ENCODE measurements at places on chromosomes 4 and X. TPM values are rescaled to one million over a fixed set of nuclear protein-coding genes. Genes with fewer than 3 reads are reported as not detected.

Gene AFP
- not detected for total RNA-seq

Gene AR
- 18.4 TPM for total RNA-seq

Gene PAGE4
- total RNA-seq = not detected

Gene GPR50
- not detected for total RNA-seq

Gene PF4V1
- total RNA-seq = not detected

Gene AMBN
- total RNA-seq = not detected

Gene F8A2
- total RNA-seq = not detected

Gene ANKRD50
- total RNA-seq = 5.5 TPM

DNA sequence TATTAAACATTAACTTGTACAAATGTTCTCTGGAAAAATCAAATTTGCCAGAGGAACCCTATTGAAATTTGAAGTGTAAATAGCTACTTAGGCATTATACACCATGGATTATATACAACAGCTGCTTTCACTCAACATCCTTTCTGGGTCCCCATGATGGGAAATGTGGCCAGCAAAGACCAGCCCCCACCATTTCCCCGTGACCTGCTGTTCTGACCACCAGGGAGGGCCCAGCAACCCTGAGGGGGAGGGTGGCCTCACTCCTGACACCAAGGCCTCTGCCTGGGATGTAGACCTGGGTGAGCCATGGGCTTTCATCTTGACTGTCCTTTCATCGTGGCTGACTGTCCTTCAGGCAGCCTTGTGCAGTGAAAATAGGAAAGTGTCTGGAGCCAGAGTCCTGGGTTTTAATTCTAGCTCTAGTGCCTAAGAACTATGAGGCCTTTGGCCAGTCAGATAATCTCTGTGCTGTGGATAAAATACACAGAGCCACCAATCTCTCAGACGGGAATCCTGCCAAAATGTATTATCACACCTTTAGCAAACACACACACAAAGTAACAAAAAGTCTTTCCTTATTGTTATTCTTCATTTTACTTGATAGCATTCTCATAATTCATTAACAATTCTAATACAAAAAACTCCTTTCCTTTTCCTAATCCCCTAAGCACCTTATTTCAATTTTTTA lies 45.1 kb downstream of the NR3C2 start:
- H3K4me3 ChIP-seq = no peak overlapping the region
- H3K27me3 ChIP-seq = no peaks in the 10 kb centered on the region
- peak overlapping the region; percentile 15 for H3K27ac ChIP-seq
- peaks cover 37% of the 10 kb centered on the region for H3K4me1 ChIP-seq

GRCh38 chr4:80011636-80012236 lies 61.3 kb downstream of the ANTXR2 start:
- no peaks in the 10 kb centered on the region for H3K27me3 ChIP-seq
- no peak for DNase-seq
- H3K4me3 ChIP-seq = no peak overlapping the region
- H3K4me1 ChIP-seq = peaks cover 19% of the 10 kb centered on the region
- peak overlapping the region; percentile 39 for H3K27ac ChIP-seq
- peaks cover 36% of the 10 kb centered on the region for H3K36me3 ChIP-seq

GRCh38 chrX:155246748-155247147 lies 17.5 kb downstream of the RAB39B start:
- no peaks in the 10 kb centered on the region for H3K4me1 ChIP-seq
- H3K4me3 ChIP-seq = no peak overlapping the region
- no peak overlapping the region for H3K27ac ChIP-seq
- no peak for DNase-seq

DNA sequence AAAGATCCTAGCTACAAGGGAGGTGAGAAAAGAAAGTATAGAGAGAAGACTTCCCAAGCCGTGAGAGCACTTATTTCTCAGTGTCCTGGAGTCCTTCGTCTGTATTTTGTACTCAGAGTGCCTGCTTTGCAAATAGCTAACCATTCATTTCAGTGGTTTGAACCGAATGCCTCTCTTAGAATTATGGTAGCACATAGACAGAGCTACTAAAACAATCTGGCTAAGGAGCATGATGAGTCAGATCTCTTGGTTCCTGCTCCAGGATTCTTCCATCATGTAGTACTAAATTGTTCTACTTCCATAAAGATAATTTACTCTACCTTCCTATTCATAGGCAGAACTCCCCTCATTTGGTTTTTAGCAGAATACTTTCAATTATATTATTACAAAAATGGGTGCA lies 946.6 kb downstream of the STIM2 start:
- no peaks in the 10 kb centered on the region for H3K4me1 ChIP-seq
- H3K27ac ChIP-seq = no peak overlapping the region
- no peaks in the 10 kb centered on the region for H3K36me3 ChIP-seq
- no peak overlapping the region for H3K4me3 ChIP-seq
- H3K27me3 ChIP-seq = no peaks in the 10 kb centered on the region

DNA sequence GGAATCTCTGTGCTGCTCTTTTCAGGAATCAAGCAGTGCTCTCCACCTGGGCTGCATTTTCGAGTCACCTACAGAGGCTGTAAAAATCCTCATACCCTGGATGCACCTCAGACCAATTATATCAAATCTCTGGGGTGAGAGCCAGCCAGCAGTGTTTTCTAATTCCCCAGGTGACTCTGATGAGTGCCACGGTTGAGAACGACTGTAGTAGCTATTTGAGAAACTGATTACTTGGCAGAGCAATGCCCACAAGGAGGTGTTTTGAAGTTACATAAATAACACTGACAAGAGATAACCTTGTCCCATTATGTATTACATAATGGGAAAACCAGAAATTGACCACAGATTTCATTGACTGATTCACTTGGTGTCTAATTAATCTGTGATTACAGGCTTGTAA lies 46.8 kb downstream of the CLCN4 start:
- no peaks in the 10 kb centered on the region for H3K27me3 ChIP-seq
- H3K36me3 ChIP-seq = no peaks in the 10 kb centered on the region
- DNase-seq = no peak
- H3K4me1 ChIP-seq = no peaks in the 10 kb centered on the region
- H3K27ac ChIP-seq = peak overlapping the region; percentile 3

- no peaks in the 10 kb centered on the region for H3K27me3 ChIP-seq
- no peak overlapping the region for H3K4me3 ChIP-seq
- DNase-seq = no peak
- no peaks in the 10 kb centered on the region for H3K36me3 ChIP-seq
These were observed 21.7 kb downstream of the GAB1 start for GRCh38 chr4:143358419-143358818.

DNA sequence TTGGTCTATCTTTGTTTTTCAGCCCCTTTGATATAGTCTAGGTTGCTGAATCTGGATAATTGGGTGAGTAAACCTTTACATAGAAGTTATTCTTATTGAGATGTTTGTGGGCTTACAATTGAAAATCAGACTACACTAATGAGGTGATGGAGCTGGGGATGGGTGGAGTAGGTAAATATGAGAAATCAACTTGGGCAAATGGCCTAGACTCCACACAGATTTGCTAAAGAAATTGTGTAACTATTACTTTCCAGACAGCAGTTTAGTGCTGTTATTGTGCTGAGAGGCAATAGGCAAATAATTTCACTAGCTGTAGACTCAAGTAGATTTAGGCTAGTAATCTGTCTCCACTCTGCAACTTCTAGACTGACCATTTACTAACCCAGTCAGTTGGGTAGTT lies 8.2 kb downstream of the DIAPH2 start:
- no peak for DNase-seq
- no peak overlapping the region for H3K4me3 ChIP-seq
- H3K27me3 ChIP-seq = no peaks in the 10 kb centered on the region
- H3K4me1 ChIP-seq = peaks cover 18% of the 10 kb centered on the region
- H3K27ac ChIP-seq = peak overlapping the region; percentile 23

- no peaks in the 10 kb centered on the region for H3K36me3 ChIP-seq
- no peaks in the 10 kb centered on the region for H3K27me3 ChIP-seq
- H3K4me1 ChIP-seq = no peaks in the 10 kb centered on the region
- no peak for DNase-seq
These were observed 78.2 kb downstream of the FAM47A start for GRCh38 chrX:34053931-34054330.

DNA sequence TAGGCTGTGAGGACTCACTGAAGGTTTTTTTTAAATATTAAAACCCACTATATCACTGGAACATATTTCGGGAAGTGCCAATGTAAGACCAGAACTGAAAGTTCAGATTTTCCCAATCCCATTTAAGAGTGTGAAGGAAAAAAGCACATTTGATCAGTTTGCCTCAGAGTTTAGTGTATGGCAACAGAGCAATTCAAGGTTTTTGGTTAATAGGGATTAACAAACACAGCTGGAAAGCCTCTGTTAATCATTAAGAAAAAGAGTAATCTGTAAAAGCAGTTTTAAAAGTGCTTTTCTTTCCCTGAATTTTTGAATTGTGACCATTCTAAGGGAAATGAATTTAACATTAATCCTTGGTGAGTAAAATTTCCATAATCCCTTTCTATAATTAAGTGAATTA lies 60.4 kb downstream of the NPY5R start:
- H3K36me3 ChIP-seq = no peaks in the 10 kb centered on the region
- H3K4me3 ChIP-seq = peak overlapping the region; percentile 32
- H3K27ac ChIP-seq = no peak overlapping the region
- H3K27me3 ChIP-seq = no peaks in the 10 kb centered on the region
- no peaks in the 10 kb centered on the region for H3K4me1 ChIP-seq

DNA sequence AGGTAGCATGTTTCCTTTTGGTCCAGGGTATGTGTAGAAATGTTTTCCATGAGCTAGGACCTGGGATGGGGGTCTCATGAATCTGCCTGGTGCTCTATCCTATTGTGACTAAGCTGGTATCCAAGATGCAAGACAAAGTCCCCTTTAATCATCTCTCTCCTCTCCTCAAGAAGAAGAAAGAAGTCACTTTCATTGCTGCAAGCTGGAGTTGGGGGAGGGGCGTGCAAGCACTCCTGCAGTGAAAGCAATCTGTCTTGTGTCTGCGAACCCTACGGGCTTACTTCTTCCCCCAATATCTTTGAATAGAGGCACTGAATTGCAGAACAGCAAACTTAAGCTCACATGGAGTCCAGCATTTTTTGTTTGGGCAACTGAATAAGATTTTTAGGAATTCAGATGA lies 27.2 kb upstream of the GRPR start:
- no peaks in the 10 kb centered on the region for H3K27me3 ChIP-seq
- no peaks in the 10 kb centered on the region for H3K36me3 ChIP-seq
- H3K4me3 ChIP-seq = no peak overlapping the region
- no peak overlapping the region for H3K27ac ChIP-seq

DNA sequence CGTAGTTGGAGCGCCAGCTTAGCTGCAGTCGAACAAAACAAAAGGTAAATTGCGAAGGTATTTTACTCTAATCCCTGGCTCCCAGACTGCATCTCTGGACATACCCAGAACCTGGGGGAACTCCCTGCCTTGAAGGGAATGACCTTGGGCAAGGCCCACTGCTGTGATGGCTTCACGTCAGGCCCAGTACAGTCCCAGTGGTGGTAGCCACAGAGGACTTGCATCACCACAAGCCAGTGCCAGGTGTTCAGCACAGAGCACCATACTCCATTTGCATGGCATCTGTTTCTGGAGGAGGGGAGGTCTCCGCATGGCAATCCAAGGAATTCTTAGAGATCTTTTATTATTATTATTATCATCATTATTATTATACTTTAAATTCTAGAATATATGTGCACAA lies 5.6 kb downstream of the ETDA start:
- H3K27ac ChIP-seq = no peak overlapping the region
- no peak overlapping the region for H3K4me3 ChIP-seq
- H3K27me3 ChIP-seq = no peaks in the 10 kb centered on the region

DNA sequence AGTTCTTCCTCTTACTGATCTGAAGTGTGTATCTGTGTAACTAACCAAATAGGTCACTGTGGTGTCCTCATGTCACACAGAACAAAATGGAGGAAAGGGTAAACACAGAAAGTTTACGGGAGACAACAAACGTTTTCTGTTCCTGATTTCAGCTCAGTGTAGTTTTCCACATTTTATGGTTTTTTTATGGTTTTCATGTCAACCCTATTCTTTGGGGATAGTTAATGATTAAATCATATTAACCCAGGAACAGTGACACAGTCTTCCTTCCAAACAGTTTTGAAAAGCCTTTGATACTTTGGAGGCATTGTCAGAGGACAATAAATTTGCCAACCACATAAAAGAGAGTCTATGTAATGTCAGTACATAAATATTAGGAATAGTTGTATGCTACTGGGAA lies 4.2 kb downstream of the LNX1 start:
- no peak overlapping the region for H3K27ac ChIP-seq
- peaks cover 27% of the 10 kb centered on the region for H3K4me1 ChIP-seq
- no peak overlapping the region for H3K4me3 ChIP-seq

GRCh38 chrX:119190831-119191230 lies 45.3 kb upstream of the PGRMC1 start:
- peak overlapping the region; percentile 72 for H3K27ac ChIP-seq
- H3K27me3 ChIP-seq = no peaks in the 10 kb centered on the region
- no peaks in the 10 kb centered on the region for H3K36me3 ChIP-seq
- no peak for DNase-seq
- no peak overlapping the region for H3K4me3 ChIP-seq

DNA sequence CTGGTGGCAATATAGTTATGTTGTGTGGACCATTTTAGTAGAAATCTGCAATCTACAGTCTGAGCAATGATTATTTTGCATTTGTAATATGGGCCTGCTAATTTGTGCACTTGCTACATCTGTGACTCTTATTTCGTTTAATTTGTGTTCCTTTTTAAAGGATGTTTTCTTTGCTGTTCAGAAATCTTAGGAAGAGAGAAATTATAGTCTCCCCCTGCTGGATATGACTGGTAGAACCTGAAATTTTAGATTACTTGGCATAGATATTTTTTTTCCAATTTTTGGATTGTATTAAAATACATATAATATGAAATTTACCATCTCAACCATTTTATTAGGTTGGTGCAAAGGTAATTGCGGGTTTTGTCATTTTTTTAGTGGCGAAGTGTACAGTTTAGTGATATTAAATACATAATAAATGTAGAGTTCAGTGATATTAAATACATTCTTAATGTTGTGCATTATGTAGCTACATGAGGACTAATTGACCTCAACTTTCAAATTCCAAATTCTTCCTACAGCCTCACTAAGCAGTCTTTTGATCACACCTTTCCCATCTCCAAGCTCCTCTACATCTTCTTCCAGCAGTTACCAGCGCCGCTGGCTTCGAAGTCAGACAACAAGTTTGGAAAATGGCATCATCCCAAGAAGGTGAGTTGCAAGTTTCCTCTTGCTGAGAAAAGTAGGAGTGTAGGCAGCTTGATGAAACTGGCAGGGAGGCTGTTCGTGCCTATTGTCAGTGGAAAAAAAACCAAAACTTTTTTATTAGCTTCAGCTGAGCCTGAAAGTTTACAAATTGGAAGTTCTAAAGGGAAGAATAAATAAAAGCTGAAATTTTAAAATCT lies 82.2 kb downstream of the FNIP2 start:
- H3K36me3 ChIP-seq = peaks cover 75% of the 10 kb centered on the region
- H3K4me3 ChIP-seq = no peak overlapping the region
- no peak for DNase-seq
- H3K4me1 ChIP-seq = peaks cover 79% of the 10 kb centered on the region
- H3K27me3 ChIP-seq = no peaks in the 10 kb centered on the region

GRCh38 chr4:88045021-88045420 lies 37.6 kb downstream of the PKD2 start:
- peaks cover 80% of the 10 kb centered on the region for H3K36me3 ChIP-seq
- peaks cover 27% of the 10 kb centered on the region for H3K4me1 ChIP-seq
- DNase-seq = no peak
- H3K4me3 ChIP-seq = no peak overlapping the region
- no peak overlapping the region for H3K27ac ChIP-seq
- no peaks in the 10 kb centered on the region for H3K27me3 ChIP-seq

GRCh38 chr4:153523941-153524386 lies 57.8 kb downstream of the TMEM131L start:
- no peak overlapping the region for H3K4me3 ChIP-seq
- H3K27me3 ChIP-seq = no peaks in the 10 kb centered on the region
- peaks cover 52% of the 10 kb centered on the region for H3K4me1 ChIP-seq
- no peak overlapping the region for H3K27ac ChIP-seq
- H3K36me3 ChIP-seq = no peaks in the 10 kb centered on the region

GRCh38 chr4:75605928-75606327 lies 24.4 kb downstream of the CDKL2 start:
- H3K4me1 ChIP-seq = no peaks in the 10 kb centered on the region
- H3K4me3 ChIP-seq = no peak overlapping the region
- DNase-seq = no peak
- no peaks in the 10 kb centered on the region for H3K36me3 ChIP-seq

All from left ventricle myocardium inferior (tissue), 1 donor.